Activated CD8-positive, alpha-beta memory T cell treated with anti-CD3 and anti-CD28 coated beads for 1 hour (primary cell): ENCODE measurements at places on chromosomes 4 and X.

DNA sequence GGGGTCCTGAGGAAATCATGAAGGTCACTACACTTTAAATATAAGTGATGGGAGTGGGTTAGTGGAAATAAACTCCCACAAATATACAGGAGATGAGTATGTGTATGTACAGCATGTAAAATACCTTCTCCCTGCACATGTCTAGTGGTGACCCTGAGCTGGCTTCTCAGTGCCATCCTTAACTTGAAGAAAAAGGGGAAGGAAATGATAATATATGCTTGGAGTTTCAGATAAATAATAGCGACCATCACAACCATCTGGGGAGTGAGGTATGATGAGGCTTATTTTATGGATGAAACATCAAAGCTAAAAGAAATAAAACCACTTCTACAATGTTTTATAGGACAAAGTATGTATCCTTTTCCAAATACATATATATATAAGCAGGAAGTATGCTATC, 41.0 kb upstream of the SORBS2 start:
- DNase-seq = no peak

DNA sequence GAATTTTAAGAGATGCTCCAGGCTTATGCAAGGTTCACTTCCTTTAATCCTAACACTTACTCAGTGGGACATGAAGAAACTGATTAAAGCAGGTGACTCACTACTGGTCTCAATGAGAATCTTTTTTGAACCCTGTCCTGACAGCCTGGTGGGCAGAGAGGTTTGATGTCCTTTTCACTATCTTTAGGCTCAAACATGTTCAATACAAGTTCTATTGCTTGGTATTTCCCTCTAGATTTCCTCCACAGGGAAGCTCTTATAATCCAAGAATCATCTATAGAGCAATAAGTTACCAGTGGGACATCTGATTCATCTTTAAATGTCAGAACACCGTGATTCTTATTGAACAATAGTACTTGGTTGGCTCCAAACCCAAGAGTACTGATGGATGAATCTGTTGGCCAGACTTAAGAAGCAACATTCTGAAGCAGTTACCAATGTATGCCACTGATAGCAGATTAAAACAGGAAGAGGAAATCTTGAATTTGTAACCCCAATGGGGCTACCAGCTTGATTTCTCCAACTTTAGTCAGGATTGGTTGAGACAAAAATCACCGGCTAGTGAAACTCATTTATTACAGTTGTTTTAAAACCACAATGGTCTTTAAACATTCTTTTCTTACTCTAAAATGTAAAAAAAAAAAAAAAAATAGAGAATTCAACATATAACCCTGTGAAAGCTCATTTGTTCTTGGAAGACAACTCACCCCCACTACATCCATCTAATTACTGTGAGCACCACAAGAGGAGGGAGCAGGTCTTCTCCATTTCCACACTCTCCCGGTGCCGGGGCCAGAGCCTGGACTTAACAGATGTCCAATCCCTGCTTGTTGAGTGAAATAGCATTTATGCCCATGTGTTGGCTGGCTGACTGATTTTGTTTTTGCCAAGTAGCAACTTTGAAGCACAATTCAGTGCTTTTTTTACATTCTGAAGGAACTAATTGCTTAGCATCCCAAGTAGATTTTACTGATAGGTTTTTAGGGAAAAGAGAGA, 43.3 kb downstream of the FGFBP1 start:
- no peak for DNase-seq

DNA sequence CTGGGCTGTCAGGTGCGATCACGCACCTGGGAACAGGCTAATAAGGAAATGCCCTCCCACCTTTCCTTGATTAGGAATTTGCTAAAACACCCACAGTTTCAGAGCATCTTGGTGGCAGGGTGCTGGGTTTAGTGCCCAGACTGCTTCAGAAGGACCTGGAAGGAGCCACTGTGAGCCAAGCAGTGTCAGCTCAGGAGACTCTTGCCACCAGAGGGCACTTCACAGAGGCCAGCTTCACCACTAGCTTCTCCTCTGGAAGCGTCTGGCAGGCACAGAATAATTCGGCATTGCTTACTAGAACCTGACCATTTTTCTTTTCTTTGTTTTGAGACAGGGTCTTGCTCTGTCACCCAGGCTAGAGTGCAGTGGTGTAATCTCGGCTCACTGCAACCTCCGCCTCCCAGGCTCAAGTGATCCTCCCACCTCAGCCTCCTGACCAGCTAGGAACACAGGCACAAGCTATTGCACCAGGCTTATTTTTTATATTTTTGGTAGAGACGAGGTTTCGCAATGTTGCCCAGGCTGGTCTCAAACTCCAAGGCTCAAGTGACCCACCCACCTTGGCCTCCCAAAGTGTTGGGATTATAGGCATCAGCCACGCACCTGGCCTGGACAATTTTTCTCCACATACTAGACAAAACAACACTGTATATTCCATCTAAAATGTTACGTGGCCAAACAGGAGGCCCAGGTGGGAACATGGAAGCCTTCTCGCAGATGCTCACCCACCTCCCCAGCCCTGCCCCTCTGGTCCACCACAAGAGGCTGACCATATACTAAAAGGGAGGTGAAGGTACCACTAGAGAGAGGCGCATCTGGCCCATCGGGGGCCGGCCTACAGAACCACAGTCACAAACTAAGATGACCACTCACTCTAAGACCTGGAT, 14.1 kb downstream of the NOP14 start:
- DNase-seq = no peak

DNA sequence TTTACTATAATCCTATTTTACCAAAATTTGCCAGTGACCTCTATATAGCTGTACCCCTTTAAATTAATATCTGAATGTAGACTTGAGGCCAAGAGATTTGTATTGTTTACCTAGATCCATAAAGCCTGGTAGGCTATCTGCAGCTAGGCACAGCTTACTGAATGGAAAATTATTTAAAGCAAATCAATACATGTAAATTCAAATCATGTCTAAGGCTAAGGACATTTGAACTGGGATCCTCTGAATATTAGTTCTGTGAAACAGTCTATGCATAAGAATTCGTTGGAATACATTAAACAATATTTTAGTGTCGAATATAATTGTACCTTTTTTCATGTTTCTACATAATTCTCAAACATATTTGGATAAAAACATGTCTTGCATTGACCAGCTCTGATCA, 1.6 kb downstream of the UGT2A3 start:
- no peak for DNase-seq

DNA sequence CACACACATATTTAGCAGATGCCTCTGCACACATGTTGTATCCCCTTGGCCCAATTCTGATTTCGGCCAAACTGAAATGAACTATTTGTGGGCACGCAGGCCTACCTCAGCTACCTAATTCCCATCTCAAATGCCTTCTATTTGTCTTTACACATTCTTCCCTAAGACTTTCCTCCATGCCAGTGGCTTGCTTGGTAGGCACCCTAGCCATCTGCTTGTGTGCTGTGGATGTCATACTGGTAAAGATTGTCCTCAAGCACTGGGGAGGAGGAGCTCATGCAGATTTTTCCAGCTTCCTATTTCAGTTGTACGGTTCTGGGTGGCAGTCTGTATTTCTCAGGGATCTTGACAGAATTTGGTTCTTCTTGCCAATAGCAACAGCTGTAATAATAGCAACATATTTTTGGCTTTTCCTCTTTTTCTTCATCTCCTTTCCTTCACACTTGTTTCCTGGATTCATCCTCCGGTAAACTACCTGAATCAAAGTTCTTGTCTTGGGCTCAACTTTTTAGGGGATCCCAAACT, 514.3 kb downstream of the ADGRL3 start:
- no peak for DNase-seq

DNA sequence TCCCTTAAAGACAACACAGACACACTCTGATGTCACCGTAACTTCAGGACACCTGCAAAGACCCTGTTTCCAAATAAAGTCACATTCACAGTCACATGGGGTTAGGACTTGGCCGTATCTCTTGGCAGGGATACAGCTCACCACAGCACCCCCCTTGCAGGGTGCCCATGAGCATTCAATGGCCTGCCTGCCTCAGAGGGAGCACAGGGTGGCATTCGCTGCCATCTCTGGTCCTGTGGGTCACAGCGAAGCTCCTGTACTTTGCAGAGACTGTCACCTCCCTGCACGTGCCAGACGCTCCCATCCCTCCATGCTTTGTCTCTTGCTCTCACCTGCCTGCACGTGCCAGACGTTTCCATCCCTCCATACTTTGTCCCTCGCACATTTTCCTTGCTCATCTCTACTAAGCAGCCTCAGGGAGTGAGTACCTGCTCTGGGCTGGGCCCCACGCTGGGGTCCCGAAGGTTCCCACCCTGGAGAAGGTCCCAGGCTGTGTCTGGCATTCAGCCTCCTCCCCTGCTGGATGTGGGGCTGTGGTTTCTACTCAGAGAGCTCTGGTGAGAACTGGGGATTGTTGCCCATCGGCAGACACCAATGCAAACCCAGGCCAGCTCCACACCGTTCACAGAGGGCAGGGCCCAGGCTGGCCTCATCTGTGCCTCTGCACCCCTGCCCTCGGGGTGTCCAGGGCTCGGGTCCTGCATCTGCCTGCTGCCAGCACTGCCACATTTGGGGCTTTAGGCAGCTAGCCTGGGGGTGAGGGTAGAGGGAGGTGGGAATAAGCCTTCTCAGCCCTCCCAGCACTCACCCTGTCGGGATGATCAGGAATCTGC, 15.8 kb downstream of the HTRA3 start:
- no peak for DNase-seq

- no peak for DNase-seq
Observed at GRCh38 chr4:173111031-173111430, 57.6 kb upstream of the GALNT7 start.
